ENCODE measurements at places on chromosomes 4 and X.

- no peak for DNase-seq
These were observed 43.1 kb upstream of the LSM6 start for GRCh38 chr4:146132445-146132844.

DNA sequence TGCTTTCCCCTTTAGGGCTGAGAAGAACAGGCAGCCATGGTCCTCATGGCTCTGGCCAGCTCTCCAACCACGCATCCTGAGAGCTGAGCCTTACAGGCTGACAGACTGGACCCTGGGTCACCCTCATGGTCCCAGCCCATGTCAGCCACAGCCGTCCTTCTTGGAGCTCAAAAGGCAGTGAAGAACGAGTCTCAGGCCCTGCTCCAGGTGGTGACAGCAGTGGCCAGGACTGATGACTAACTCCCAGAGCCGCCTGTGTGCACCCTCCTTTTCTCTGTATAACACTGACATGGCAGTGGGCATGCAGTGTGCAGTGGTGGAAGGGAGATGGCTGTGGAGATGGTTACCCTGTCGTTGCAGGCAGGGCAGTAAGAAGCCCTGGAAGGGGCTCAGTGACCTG lies 10.3 kb upstream of the DUSP9 start:
- DNase-seq, result no peak

DNA sequence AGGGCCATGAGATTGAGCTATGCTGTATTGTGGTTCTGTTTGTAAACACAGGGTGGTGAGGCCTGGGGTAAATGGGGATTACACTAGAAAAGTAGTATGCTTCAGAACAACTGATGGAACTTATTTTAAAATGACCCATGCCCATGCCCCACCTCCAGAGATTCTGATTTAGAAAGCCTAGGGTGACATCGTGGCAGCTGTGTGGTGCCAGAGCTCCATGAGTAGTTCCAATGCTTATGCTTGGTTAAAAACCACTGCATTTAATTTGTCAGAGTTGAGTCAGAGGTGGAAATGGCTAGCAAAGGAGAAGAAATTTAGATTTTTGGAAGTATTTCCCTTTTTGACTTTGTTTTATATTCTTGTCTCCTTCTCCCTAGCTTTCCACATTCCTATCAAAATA lies 63.4 kb upstream of the PDE5A start:
- DNase-seq, result no peak

DNA sequence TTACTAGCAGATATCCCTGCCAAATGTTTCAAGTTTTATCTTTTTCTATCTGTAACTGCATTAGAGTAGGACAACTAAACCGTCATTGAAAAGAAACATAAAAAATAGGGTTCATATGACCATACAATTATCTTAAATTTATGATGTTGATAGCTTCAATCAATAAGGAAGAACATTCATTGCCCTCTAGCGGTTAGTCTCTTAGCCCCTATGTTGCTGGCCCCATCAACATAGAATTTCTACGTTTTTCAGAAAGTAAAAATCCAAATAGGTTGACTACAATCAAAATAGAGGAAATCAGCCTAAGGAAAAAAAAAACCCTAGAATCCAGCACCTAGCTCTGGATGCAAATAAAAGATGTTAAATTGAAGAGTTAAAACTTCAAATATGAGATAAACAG lies 225.1 kb upstream of the ITM2A start:
- DNase-seq, result no peak

GRCh38 chrX:109775386-109775785 lies 42.3 kb upstream of the ACSL4 start:
- no peak for DNase-seq

GRCh38 chrX:19885732-19886131 lies 1.7 kb downstream of the SH3KBP1 start:
- DNase-seq, result no peak

- DNase-seq, result no peak
These were observed 68.0 kb downstream of the ATP8A1 start for GRCh38 chr4:42588909-42589308.

DNA sequence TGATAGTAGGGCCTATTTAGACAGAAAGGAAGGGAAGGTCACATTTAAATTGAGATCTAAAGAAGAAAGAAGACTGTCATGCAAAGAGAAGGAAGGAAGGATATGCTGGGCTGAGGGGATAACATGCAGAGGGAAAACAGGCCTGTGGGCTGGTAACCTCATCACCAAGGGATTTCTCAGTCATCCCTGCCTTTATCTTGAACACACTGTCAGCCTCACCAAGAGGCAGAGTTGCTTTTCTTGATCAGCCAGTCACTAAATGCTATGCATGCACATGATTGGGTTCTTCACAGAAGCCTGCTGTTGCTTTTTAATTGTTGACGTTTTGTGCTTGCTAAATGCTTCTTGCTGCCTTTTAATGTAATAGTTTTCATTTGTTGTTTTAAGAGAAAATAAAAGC lies 113.0 kb downstream of the ARHGAP24 start:
- DNase-seq, result no peak

DNA sequence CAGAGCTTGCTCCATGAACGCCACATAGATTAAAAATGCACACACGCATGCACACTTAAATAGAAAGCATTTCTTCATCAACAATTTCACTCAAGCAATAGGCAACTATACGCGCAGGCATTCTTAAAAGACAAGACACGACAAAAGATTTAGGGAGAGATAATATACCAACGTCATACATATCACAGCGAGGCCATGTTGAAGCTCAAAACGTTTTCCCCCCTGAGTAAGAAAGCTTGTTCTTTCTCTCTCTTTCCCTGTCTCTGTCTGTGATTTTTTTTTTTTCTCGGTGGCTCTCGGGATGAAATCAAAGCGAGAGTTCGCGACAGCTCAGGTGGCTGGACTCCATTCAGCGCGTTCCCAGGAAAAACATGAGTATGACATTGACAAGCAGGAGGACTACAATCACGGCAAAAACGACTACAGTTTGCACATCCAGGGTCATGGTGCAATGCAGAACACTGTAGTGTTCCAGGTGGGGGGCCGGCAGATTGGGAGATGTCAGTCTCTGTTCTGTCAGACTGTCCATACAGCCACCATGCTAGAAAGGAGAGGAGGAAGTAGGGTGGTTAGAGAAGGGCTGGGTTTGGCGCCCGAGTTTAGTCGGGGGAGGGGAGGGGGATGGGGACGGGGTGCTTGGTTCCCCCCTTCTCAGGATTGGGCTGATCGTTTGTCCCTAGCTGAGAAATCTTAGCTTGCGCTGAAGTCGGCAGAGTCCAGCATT lies 30.7 kb downstream of the ARHGEF9 start:
- DNase-seq, result no peak

DNA sequence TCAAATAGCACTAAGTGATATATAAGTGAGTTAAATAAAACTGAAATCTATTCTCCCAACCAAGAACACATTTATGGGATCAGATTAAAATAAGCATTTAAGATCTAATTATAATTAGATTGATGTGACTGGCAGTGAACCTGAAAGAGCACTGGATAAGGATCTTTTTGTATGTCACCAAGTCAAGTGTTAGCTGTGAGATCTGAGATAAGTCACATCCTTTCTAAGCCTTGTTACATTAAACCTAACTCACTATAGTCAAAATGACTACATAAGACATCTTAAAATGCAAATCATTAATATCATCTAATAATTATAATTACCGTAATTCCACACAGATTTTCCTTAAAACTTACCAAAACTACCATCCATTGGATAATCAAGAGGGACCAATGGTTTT lies 1.6 kb downstream of the CCNA2 start:
- no peak for DNase-seq

GRCh38 chr4:149277705-149278104 lies 537.9 kb downstream of the IQCM start:
- DNase-seq, result no peak

- no peak for DNase-seq
These were observed 189.1 kb downstream of the RAB28 start for GRCh38 chr4:13294961-13295605.

GRCh38 chr4:137032222-137032621 lies 500.1 kb downstream of the PCDH18 start:
- no peak for DNase-seq

- peak; percentile 17 for DNase-seq
These were observed 133.3 kb upstream of the MBNL3 start for GRCh38 chrX:132622130-132622529.

DNA sequence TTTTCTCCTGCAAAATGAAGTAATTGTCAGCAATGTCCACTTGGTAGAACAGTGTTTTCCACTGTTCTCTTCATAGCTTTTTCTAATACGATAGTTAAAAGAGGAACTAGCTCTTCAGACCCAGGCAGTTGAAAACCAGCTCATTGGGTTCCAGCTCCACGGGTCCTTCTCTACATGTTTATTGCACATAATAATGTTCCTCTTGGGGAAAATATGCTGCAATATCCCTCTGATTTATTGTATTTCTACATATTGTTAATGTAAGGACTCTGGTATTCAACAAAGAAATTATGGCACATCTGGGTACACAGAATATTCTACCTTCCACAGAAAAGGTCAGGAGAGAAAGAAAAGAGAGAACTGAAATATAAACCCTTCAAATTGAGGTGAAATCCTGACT lies 473.4 kb downstream of the TRIML1 start:
- no peak for DNase-seq

DNA sequence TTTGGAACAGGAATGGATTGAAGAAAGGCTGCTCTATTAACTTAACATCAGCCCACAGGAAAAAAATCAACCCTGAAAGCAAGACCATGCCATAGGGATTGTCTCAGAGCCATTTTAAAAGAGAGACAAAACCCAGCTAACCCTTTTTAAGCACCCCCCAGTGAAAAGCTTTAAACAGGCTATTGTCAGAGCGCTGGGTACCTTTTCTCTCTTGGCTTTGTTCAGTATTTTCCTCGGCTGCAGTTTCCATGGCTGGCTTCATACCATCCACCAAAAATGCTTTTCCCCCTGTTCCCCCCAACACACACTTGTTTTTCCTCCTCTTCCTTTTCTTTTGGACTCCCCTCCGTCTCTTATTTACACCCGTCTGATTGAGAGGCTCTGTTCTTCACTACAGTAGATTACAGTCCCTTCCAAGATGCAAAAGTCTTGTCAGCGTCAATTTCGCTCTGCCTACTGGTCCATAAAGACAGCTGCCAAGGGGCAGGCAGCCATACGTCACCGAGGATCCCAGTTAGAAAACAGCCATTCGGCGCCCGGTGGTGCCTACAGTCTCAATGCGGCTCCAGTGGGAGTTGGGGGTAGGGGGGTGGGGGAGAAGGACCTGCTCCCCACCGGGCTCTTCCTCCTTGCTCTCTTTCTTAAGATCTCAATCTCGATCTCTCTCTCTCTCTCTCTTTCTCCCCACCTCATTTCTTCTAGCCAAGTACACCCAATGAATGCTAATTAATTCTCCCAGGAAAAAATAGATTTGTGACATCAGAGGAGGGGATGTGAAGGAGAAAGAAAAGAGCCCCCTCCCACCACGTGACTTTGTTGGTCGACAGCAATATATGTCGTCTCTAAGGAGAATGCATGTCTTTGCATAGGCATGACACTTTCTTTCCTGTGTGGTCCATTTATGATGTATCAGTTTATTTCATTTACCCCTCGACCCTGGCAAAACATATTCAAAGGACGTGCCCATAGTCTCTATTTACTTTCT lies at the start of gene GPM6B:
Gene GPM6B, minus strand, starts transcription at position 451 of the 985 bp plus-strand sequence. Its CDS starts 189 bp downstream, at position 262.
- no peak for DNase-seq

- DNase-seq, result no peak
These were observed 5.2 kb upstream of the RBMXL3 start for GRCh38 chrX:115183980-115184379.

DNA sequence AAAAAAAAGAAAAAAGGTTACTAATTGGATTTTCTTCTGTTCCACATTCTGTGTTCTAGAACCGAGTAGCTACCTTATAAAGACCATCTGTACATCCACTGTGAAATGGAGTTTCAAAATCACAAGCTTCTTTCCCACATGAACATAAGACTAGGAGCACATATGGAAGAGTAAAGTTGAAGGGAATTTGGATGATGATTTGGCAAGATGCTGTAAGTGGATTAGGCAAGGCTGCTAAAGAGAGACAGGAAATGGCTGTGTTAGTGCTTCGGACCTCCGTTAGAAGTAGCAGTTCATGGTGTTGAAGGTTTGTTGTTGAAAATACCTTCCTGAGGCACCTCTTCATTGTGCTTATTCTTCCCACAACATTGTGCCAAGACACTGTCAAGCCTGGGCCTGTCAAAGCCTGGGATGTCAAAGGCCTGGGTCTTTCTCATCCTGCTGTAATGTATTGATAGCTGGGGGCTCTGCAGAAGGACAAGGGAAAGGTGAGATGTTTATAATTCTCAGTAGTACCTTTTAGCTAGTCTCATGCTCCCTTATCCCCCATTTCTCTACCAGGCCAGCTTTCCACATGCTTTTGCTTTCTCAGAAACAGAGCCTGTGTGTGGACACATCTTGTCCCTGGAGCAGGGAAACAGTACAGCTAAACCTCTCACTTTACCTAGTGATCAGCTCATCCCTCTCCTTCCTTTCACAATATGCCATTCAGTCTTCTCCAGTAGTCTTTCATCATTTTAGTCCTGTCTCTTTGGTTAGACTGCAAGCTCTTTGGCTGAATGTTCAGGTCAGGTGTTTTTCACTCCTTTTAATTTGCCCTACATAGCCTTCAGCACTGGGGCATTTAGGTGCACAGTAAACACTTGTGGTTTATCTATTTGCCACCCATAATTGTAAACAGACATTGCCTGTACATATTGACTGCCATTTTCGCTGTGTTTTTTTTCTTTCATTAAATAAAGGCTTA lies 37.9 kb upstream of the CYP2U1 start:
- no peak for DNase-seq

DNA sequence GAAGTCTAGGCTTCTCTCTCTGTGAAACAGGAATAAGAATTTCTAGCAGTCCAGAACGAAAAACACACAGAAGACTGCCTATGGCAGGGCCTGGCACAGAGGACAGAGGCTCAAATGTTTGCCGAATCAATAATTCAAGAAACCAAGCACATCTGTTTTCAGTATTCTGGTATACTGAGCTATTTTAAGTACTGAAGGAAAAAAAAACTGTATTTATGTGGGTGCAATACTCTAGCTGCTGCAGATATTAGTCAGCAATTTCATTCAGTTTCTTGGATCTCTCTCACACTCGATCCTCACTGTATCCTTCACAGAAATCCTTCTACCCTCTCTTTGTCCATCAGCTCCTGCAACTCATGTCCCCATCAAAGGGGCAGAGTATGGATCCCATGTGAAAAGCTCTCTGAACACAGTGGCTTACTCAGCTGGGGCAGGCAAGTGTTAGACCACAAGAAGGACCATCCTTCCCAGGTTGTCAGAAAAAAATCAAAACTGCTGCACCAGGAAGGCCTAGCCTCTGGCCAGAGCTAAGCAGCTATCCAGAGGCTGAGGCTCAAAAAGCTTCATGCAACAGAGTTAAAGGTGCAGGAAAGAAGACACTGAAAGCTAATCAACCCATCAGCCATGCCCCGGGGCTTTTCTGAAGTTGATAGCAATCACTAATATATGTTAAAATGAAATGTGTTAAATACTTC lies 9.1 kb upstream of the USO1 start:
- DNase-seq, result no peak

DNA sequence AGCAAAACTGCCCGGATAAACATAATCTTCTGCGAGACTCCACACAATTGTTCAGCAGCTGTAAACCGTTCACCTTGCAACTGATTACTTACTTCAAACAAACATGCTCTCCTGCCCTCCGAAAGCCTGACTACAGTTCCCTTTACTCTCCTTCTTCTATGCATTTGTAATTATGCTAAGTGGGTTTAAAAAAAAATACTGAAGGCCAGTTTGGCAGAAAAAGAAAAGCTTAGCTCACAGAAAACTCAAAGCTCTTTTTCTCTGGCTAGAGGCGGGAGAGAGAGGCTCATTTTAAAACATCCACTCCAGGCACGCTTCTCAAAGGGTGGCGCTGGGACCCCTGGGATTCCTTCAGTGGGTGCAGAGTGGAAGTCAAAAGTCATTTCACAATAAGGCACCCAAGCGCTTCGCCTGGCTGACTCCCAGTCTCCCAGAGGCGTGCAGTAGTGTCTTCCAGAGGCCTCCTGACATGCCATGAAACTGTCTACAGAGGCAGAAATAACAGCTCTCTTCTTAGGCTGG lies 1.9 kb downstream of the DHRSX start:
- no peak for DNase-seq

Data from urothelium cell line (cell line).